ENCODE measurements at places on chromosomes 1 and 21.

- DNase-seq = no peak
Measured at GRCh38 chr1:229155472-229155871, 115.4 kb upstream of the RAB4A start.

DNA sequence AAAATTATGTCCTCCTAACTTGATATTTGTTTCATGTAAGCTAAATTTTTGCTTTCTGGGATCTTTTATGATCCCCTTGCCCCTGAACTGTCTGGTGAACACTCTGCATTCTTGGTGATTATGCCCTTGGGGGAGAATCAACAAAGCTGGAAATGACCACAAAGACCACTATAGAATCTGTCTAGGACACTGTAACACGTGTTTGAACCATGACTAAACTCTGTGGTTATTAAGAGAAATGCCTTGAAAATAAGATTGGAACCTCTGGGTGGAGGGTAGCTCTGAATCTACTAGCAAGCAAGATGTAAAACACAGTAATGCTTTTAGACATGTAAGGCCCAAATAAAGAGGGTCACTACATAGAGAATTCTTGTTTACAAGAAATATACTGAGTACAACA is 237.5 kb downstream of the HMCN1 start:
- DNase-seq = peak; percentile 96

DNA sequence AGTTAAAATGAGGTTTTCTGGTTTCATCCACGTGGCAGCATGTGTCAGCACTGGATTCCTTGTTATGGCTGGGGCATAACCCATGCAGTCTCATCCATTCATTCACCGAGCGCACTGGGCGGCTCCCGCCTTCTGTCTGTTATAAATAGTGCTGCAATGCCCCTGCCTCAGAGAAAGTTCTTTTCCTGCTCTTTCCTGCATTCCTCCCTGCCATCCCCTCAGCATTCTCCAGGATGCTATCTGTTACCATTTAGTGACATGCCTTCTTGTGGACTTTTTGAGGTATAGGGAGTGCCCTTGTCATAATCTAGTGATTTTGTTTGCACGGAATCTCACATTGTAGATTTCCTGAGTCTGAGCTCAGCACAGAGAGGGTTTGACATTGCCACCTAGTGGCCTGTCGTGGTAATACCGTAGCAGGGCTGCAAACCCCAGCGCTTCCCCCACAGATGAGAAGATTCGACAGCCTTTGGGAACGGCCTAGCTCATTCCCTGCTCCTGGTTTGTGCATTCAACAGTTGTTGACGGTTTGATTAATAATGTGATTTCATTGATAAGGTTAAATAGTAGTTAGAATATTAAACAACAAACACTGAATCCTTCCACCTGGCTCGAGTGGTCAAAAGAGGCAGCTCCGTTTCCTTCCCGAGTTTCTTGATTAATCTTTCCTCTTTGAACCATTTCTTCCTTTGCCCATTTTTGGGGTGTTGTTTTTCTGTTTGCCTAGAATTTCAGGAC is 46.3 kb downstream of the UMODL1 start:
- DNase-seq = peak; percentile 78

DNA sequence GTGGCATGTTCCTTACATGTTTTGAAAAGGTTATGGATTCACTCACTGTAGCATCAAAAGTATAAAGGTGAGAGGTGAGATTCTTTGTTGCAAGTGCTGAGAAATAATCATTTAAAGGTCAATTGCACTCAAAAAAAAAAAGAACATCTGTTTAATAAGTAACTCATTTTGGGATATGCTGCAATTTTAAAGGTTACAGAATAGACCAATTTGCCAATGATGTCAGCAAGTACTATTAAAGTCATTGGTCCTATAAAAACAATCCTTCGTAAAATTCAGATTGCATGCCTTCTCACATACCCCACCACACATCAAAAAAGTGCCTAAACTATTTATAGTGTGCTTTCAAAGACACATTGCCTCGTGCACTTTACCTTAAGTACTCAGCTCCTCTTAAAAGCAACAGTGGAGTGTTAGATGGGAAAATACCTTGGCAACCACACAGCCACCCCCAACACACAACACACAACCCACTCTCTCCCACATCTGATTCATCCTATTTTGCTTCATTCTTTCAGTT is 218.2 kb upstream of the ADGRL2 start:
- DNase-seq = no peak

DNA sequence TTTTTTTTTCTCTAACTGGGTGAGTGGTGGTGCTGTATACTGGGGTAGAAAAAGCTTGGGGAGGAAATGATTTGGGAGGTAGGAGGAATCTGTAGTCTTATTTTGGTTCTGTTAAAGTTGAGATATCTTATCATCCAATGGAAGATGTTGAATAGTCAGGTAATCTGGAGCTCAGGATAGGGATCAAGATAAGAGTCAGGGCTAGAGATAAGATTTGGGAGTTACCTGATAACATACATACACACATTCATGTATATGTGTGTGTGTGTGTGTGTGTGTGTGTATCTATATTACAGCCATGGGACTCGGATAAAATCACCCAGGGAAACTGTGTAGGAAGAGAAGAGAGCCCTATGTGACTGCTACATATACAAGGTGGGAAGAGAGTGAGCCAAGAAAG is 8.1 kb downstream of the PCAT6 start:
- DNase-seq = no peak

DNA sequence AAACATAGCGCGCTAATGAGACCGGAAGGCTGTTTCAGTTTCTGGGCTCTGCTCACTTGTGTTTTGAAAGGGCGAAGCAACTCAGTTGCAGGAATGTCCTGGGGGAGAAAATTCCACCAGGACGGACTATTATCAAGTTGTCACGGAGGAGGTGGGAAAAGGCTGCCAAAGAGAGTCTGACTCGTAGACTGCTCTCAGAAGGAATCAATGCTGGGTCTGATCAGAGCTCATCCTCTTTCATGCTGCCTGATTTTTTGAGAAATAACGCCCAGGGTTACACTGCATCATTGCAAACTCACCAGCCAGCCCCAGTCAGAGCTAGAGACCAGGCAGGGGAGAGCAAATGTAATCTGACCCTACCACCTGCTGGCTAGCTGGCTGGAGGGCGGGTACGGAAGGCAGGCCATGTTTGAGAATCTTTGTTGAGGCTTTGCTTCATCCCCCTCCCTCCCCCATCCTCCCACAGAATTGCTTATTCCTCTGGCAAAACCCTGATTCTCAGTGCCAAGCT is 36.4 kb upstream of the BCL9 start:
- DNase-seq = peak; percentile 61

DNA sequence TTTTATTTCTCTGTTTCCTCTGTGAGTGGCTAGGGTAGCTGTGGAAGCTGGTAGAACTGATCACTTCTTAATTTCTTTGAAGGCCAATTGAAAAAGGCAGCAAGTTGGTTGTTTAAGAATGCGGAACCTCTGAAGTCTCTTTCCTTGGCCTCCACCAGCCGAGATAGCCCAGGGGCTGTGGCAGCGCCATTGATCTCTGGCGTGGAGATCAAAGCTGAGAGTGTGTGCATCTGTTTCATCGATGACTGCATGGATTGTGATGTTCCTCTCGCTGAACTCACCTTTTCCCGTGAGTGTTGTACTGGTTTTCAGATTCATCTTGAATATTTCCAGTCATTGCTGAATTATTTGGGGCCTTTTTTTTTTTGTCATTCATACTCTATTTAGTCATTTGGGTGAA is 97.7 kb downstream of the VPS13D start:
- DNase-seq = no peak

GRCh38 chr1:153778051-153778823 is 3.0 kb downstream of the SLC27A3 start:
- no peak for DNase-seq

DNA sequence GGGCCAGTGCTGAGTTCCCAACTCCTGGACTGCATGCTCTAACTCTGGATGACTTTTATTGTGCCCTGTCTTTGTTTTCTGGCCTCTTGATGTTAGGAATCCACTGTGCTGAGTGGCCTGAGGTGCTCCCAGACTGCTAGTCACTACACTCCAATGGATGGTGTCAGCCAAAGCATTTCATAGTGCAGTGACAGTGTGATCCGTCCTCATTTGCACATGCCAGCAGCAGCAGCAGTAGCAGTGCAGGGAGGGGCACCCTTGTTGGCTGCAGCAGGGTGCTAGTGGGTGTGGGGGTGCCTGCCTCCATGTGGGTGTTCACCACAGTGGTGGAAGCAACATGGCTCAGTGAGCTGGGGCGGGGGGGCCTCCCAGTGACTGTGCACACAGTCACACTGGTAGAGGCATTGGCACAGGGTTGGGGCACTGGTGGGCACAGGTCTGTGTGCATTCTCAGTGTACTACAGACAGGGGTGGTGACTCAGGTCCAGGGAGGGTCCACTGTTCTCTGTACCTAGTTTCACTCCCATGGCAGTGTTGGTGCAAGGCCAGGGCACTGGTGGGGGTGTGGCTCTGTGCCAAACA is 214.0 kb downstream of the ZC3H11B start:
- DNase-seq = no peak

DNA sequence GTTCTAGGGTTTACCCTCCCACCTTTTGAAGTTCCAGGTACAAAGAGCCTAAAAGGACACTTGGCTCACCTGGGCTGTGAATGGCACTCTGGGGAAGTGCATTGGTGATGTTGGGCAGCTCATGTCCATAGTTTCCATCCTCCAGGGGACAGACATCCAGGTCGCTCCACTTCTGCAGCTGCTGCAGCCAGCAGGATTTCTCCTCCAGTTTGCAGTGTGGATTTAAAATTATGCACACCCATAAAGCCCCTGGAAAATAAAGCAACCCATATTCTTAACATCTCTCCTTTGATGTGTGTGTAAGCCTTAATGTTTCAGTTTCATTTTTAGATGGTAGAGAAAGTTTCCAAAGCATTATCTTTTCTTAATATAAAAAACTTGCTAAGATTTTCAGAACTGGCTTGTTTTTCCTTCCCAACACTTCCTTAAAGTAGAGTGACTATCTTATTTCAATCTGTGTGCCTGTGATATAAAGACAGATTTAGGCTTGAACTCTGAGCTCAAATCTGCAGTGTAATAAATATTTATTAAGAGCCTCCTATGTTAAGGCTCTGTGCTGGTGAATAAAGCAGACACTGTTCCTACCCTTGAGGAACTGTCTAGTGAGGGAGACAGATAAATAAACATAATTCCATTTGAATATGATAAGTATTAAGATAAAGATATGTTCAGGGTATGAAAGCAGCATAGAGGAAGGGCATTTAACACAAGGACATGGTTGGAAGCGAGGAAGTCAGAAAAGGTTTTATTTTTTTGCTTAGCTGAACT is 39.1 kb downstream of the UROD start:
- DNase-seq = no peak

DNA sequence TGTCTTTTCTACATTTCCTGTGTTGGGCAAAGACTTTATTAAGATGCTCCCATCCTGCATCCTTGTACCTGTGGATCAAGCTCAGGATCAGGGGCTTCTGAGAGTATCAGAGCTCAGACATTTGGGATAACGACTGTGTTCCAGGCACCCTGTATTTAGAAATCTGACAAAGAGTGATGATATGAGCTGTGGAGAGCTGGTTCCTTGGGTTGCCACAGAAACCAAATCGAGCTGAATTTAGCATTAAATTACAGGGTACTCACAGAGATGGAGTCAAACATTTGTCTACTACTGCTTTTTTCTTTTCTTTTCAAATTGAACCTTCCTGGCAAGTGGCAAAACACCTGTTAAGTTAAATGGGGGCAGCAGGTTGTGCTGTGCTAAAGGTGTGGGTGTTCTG is 110.6 kb downstream of the XCL2 start:
- DNase-seq = no peak

DNA sequence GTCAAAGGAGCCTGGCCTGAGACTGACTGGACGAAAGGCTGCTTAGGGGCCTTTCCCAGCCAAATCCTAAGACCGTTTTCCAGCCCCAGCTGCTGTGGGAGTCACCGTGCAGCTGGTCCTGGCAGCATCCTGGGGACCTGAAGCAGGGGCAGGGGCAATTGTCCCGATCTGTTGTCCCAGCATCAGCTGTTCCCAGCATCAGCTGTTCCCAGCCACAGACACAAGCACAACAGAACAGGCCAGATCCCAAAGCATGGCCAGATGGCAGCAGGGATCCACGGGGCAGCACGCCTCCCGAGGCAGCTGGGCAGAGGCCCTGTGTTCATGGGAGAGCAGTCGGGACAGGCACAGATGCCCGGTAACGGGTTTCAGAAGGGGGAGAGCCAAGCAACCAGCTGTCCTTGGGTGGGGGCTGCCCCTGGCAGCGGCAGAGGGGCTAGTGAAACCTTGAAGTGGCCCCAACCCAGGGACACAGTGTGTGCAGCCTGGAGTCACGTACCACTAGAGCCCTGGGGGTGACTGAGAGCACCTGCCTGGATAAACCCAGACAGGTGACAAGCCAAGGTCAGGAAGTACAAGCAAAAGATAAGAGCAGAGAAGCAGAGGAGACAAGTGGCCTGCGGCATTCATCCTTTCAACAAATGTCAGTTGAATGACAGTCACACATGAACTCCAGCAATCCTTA is 13.3 kb downstream of the CELA2B start:
- DNase-seq = no peak

DNA sequence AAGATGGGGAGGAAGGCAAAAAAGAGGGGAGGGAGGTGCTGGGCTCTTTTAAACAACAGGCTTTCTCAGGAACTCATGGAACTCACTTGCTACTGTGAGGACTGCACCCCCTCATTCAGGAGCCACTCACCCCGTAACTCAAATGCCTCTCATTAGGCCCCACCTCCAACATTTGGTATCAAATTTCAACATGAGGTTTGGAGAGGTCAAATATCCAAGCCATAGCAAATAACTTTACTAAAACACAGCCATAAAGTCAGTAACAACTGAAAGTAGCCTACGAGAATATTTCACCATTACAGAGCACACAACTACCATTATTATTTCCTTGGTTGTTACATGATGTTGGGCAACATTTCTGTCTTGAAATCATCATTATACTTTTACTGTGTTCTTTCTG is 13.1 kb upstream of the DMRTB1 start:
- peak; percentile 48 for DNase-seq

DNA sequence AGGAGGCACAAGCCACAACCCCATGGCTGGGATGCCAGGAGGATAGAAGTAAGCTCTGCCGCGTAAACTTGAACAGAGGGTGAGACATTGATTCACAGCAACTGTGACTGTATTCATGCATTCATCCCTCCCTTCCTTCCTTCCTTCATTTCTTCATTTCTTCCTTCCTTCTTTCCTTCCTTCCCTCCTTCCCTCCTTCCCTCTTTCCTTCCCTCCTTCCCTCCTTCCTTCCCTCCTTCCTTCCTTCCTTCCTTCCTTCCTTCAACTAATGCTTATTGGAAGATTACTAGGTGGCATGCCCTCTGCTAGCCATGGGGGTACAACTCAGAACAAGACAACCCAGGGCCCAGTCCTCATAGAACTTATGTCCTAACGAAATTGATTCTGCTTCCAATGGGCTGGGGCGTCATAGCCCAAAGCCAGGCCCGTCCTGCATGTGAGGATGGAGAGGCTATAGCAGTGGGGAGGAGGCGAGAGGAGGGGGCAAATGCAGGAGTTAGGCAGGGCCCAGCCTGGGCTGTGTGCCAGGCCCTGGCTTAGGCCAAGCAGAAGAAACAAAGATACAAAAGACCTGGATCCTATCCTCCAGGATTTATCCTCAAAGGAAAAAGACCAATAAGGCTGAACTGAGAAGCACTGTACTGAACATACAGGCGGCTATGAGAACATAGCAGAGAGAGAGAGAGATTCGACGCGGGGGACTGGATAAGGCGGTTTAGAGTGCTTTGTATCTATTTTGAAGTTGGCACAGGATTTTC is 24.4 kb upstream of the PAXBP1 start:
- no peak for DNase-seq

GRCh38 chr1:41394369-41394744 is 33.1 kb downstream of the FOXO6 start:
- DNase-seq = no peak

GRCh38 chr21:38985568-38986378 is 180.0 kb downstream of the ETS2 start:
- peak; percentile 91 for DNase-seq

- no peak for DNase-seq
Measured at GRCh38 chr1:63063367-63063766, 259.0 kb upstream of the FOXD3 start.

- DNase-seq = no peak
Measured at GRCh38 chr1:80806431-80806830, 994.3 kb upstream of the ADGRL2 start.
